RPMI8226 (cell line): ENCODE measurements at places on chromosomes 2 and 18.
A peak's percentile ranks its signal among the peaks of the same experiment; 100 is the strongest.

- peak; percentile 15 for DNase-seq
These were observed 4.8 kb upstream of the STAT4 start for GRCh38 chr2:191155608-191156071.

GRCh38 chr2:100067784-100068183 is 74.6 kb downstream of the AFF3 start:
- DNase-seq, result no peak

GRCh38 chr2:39663187-39663930 is 2.4 kb upstream of the TMEM178A start:
- DNase-seq, result no peak

DNA sequence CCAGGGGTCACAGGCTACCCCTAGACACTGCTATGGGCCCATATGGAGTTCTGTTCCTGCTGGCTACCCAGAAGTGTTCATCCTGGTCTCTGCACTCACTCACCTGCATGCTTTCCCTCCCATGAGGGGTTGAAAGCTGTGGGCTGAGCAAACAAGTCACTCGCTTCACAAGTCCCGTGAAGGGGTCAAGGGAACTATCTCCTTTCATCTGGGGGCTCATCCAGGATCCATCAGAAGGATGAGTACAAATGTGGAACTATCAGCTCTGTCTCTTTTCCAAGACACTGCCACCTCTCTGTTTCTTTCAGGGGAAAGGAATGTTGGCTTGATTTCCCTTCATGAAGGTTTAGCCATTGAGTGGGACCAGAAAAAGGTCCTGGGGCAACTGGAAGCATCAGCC is 21.7 kb downstream of the SULT1C4 start:
- no peak for DNase-seq

- no peak for DNase-seq
These were observed 561.2 kb upstream of the CNTNAP5 start for GRCh38 chr2:123463886-123464285.

DNA sequence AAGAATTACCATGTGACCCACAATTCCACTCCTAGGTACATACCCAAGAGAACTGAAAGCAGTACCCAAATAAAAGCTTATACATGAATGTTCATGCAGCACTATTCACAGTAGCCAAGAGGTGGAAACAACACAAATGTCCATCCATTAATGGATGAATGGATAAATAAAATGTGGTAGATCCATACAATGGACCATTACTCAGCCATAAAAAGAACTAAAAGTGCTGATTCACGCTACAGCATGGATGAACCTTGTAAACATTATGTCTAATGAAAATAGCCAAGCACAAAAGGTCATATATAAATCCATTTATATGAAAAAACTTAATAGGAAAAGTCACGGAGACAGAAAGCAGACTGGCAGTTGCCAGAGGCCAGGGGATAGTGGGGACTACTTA is 23.6 kb upstream of the ZFP36L2 start:
- DNase-seq, result no peak

- peak; percentile 73 for DNase-seq
These were observed 105.2 kb downstream of the NETO1 start for GRCh38 chr18:72762515-72763122.

DNA sequence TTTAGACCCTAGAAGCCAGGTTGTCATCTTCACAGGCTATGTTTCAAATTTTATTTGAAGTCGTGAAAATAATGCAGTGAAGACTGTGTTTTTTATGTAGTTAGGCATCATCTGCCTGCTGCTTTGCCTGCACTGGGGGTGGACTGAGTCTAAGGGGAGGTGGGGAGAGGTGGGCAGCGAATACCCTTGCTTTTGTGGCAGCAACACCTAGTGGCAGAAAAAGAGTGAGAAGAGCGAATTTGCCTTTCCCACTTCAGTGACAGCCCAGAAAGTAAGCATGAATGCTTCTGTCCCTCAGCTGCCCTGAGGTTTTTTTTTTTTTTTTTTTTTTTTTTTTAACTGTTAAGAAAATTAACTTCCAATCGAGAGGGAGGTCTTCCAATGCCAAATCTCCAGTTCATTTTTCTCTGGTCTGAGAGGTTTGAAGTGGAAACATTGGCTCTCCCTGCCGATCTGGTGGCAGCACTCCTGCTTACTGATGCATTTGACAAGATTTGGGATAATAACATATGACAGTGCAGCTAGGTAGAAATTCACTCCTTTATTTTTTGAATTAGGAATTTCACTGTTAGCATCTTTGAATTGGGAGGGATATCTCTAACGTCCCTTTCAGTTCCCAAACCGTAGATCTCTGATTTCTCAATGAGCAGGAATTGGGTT is 60.3 kb upstream of the LYPD6B start:
- no peak for DNase-seq

DNA sequence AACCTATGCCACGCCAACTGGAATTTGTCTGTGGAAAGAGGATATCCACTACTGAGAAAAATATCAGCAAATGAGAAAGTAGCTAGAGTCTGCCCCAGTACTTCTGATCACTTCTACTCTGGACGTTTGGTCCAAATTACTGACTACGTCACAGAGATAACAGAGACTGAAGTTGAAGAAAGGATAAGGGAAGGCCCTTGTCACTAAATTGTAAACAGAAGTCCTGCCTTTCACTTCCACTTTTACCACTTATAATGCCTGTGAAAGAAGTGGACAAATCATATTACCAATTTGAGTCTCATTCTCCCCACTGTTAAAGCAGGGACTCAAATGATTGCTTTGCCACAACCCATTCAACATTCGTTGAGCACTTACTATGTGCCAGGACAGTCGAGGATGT is 173.9 kb upstream of the ERBB4 start:
- no peak for DNase-seq

DNA sequence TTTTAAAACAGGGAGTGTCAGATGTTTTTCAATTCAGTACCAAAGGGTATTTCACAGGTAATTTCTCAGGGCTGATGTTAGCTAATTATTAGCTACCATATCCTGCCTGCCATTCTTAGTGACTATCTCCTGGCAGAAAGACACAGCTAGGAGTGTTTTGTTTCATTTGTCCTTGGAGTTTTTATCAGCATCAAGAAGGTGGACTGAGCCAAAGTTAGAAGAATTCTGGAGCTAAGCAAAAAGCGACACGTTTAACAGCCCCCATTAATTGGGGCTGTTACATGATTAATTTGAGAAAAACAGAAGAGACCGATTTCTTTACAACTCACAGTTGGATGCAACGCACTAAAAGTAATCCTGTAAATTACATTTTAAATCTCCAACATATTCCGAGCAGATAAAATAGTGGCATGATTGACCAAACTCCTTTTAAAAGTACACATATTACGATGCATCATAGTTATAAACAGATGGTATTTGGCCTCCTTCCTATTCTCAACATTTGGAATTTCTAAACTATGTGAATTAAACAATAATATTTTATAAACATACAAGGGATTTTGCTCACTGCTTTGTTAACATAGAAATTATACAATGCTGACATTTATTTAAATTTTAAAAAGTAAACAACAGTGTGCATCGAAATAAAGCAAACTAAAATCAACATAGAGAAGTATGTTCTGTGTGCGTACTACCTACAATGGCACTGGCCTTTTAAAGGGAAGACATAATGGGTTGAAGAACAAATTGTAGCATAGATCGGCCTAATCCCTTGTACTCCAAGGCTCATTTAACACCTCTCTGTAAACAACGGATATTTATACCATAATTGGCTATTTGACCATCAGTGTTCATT is 585.1 kb downstream of the ZEB2 start:
- no peak for DNase-seq

DNA sequence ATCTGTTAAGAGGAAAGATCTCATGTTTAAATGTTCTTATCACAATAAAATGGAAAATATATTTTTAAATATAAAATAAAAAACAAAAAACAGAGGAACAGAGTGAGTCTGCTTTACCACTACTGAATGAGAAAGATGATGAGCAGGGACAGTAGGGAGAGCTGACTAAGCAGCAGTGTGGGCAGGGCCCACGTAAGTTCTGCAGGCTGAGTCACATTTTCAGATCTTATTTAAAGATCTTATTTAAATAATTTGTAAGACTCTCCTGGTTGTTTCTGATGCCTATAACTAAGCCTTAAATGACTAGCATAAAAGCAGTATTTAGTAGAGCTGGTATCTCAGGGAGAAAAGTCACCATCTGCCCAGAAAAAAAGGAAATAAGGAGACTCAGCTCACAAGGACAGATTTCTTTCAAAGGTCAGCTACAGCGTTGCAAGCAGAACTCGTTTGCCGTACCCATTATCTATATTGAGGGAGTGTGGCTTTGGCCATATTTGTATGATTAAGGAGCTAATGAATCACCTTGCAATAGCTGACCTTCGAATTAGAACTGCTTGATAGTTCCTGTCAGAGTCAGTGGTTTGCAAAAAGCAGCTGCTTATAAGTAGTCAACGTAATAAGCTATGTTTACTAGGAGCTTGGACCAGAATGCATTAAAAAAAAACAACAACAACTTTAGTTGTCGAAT is 322.1 kb upstream of the CHAC2 start:
- DNase-seq, result no peak

DNA sequence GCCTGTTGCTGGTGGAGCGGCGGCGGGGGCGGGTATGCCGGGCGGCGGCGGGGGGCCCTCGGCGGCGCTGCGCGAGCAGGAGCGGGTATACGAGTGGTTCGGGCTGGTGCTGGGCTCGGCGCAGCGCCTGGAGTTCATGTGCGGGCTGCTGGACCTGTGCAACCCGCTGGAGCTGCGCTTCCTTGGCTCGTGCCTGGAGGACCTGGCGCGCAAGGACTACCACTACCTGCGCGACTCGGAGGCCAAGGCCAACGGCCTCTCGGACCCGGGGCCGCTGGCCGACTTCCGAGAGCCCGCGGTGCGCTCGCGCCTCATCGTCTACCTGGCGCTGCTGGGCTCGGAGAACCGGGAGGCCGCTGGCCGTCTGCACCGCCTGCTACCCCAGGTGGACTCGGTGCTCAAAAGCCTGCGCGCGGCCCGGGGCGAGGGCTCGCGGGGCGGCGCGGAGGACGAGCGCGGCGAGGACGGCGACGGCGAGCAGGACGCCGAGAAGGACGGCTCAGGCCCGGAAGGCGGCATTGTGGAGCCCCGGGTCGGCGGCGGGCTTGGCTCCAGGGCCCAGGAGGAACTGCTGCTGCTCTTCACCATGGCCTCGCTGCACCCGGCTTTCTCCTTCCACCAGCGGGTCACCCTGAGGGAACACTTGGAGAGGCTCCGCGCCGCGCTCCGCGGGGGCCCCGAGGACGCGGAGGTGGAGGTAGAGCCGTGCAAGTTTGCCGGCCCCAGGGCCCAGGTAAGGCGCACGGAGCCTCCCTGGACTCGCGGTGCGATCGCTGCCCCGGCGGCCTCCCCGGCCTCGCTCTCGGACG is 1.0 kb downstream of the ZCCHC2 start:
- no peak for DNase-seq
